ENCODE measurements at places on chromosomes 1 and 21.

GRCh38 chr1:230852959-230853358 is 15.4 kb downstream of the C1orf198 start:
- no peak for DNase-seq

DNA sequence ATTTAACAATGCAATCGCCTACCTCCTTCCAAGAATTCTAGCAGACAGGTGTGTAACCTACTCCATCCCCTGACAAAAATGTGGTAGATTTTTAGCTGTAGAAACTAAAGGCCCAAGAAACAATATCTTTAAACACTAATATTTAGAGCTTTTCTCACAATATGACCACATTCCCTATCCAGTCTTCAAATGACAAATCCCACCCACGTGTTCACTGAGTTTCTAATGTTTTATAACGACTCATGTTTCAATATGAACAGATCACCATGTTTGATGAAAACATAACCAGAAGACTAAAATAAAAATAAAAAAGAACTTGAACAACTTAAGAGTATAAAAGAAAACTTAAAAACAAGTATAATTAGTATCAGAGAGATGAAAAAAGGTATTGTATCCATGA is 24.6 kb downstream of the RSBN1 start:
- no peak for DNase-seq

DNA sequence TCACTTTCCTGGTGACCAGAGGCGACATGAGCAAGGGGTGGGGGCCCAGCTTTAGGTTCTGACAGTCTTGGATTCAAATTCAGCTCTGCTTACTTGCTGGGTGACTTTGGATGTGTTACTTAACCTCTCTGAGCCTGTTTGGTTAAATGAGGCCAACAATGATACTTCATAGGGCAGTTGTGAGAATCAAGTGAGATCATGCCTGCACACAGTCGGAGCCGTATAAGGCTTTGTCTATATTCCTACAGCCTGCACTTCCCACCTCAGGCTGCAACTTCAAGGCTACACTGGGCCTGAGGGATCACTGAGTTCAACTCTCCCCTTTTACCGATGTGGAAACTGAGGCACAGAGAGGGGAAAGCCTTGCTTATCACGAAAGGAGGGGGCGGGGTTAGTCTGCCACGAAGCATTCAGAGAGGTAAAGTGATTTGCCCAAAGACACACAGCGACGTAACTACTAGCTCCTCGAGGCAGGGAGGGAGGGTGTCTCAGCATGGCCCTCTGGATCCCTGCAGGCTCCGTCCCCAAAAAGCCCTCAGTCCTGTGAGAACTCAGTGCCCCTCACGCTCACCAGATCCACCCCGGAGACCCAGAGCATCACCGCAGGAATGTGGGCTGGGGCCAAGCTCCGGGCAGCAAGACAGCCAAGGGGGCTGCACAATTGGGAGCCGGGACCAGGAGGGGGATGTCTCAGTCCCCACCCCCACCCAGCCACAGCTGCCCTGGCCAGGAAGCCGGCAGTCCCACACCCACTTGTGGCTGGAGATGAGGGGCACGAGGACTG is 25.0 kb downstream of the SDC3 start:
- DNase-seq, result no peak

DNA sequence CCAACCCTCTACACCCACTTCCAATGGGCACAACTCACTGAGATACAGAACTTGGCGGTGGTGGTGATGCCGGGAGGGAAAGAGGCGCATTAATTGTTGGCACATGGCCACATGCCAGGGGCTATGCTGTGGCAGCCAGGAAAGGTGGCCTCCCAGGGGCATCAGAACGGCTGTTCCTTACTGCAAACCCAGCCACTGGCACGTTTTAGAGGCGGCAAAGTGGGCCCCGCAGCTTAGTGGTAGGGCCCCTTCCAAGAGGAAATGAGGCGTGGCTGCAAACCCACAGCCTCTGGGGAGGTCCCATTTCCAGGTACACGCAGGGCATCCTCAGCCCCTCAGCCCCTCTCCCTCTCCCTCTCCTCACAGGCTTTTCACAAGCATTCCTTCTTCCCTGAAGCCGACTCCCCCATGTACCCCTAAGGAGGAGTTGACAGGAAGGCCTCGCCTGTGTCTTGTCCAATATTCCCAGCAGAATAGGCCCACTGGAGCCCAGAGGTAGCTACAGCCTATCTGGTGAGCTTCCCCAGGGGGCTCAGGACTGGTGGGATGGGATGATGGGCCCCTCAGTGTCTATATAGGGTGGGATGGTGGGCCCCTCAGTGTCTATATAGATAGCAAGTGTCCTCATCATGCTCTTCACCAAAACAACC is 166.2 kb downstream of the CLIC6 start:
- DNase-seq, result no peak

GRCh38 chr1:27635396-27636142 is 584 bp upstream of the FGR start:
- DNase-seq, result no peak

GRCh38 chr1:114559356-114559755 is 22.1 kb downstream of the BCAS2 start:
- no peak for DNase-seq

- DNase-seq, result no peak
Observed at GRCh38 chr1:108947871-108948525, 15.3 kb downstream of the CLCC1 start.

GRCh38 chr1:65083263-65083896 is 64.6 kb upstream of the AK4 start:
- no peak for DNase-seq

DNA sequence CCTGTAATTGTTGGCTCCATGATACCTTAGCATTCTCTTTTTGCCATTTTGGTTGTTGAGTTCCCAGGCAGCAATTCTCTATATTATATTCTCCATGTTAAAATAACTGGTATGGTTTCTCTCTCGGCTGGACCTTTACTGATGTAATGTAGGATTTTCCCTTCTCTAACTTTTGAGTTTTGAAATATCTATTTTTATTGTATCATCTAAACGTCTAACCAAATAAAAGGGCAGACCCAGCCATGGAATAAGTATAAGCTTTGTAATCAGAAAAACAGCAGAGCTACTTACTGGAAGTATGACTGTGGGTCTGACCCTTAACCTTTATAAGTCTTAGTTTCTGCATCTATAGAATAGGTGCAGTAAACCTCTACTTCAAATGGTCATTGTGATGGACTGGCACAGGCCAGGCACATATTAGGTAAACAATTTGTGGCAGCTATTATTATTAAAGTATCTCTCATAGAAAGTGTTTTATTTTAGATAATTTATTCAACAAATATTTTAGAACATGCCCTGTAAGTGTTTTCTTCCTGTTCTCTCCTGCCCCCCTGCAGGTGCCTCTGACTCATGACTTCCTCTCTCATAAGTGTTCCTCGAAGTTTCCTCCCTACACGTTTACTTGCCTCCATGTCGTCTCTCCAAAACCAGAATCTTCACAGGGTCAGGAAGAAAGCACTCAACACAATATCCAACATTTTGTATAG is 224.9 kb upstream of the FGGY start:
- DNase-seq, result no peak

- no peak for DNase-seq
Observed at GRCh38 chr1:220875260-220875659, 4.0 kb upstream of the HLX start.

- no peak for DNase-seq
Observed at GRCh38 chr1:9417695-9418094, 121.6 kb upstream of the SLC25A33 start.

DNA sequence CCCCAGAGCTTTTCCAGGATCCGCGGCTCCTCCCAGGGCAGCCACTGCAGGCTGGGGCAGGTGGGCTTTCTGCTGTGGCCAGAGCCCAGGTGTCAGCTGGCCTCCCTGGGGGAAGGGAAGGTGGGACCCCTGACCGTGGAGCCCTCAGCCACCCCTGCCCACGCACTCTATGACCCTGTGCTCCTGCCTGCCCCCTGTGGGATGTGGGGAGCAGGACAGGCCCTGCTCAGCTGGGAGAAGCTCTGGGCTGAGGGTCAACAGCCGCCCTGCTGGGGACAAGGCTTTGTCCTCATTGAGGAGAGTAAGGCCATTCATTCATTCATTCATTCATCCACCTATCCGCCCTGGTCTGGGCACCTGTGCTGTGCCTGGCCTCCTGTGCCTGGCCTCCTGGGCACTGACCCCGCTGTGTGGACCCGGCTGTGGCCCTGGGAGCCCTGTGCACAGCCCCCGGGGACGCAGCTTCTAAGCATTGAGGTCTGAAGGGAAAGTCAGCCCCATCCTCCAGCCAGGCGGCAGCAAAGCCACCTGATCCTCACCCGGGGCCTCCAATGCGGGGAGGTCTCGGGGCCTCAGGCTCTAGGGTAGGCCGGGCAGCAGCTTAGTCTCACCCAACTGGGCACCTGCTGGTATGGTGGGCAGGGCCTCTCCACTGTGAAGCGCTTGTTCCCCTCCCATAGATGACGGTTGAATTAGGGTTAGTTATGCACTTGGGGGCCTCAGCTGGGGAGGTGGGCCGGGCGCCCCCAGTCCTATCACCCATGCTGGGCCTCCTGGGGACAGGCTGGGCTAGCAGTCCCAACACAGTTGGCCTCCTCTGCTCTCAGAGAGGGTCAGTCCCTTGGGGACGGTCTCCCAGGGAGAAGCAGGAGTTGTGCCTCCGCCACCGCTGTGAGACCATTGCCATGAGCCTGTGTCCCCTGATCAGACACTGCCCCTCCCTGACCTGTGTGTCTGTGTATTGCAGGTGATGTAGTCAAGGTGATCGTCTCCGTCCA is 6.0 kb downstream of the TNFRSF14 start:
- DNase-seq, result no peak

- no peak for DNase-seq
Observed at GRCh38 chr1:76477156-76477555, 390.1 kb upstream of the ST6GALNAC5 start.

DNA sequence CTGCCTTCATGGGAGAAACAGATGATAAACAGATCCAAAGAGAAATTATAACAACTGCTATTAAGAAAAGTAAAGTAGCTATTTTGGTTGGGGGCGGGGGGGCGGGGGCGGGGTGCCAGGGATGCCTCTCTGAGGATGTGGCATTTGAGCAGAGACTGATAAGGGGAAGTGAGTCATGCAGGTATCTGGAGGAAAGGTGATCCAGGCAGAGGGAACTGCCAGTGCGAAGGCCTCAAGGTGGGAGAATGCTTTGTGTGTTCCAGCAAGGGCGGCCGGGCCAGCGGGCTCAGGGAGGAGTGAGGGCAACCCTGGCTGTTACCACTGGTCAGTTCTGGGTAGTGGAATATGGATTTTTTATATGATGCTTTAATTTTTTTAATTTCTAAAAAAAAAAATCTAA is 7.0 kb upstream of the TNFRSF1B start:
- no peak for DNase-seq

GRCh38 chr1:155648207-155649147 is 38.5 kb downstream of the MSTO1 start:
- DNase-seq, result no peak

DNA sequence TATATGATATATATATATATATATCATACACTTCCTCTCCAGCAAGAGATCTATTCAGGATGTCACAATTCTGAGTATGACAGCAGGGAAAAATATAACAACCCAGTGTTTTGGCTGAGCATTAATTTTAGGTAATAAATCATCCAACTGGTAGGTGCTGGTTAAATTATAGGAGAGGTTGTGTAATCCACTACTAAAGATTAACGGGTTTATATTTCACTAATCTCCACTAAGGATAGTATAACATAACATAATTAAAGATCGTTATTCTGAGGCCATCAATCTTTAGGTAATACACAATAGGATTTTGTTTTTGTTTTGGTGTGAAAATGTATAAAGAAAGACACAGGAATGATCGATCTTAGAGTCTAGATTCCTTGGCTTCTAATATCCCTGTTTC is 102.2 kb downstream of the COQ8A start:
- peak; percentile 2 for DNase-seq

- DNase-seq, result no peak
Observed at GRCh38 chr1:84939761-84940160, 46.8 kb upstream of the LPAR3 start.

- no peak for DNase-seq
Observed at GRCh38 chr1:44405031-44405797, at the start of gene RNF220. RNF220 (plus strand) TSS chr1:44405255.

DNA sequence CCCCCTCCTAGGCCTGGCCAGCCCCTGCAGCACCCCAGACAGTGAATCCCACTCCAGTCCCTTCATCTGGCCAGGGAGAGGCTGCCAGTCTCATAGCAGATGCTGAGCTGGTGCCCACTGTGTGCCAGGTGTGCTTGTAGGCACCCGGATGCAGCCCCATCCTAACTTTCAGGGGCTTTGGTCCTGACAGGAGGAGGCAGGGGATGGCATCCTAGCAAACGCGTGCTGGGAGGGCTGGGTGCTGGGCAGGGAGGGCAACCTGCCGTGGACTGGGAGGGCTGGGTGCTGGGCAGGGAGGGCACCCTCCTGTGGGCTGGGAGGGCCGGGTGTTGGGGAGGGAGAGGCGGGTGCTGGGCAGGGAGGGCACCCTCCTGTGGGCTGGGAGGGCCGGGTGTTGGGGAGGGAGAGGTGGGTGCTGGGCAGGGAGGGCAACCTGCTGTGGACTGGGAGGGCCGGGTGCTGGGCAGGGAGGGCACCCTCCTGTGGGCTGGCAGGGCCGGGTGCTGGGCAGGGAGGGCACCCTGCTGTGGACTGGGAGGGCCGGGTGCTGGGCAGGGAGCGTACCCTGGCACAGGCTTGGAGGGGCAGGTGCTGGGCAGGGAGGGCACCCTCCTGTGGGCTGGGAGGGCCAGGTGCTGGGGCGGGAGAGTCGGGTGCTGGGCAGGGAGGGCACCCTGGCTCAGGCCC is 35.3 kb downstream of the SLC19A1 start:
- DNase-seq, result no peak

- DNase-seq, result no peak
Observed at GRCh38 chr1:41726899-41727748, 191.6 kb downstream of the HIVEP3 start.

DNA sequence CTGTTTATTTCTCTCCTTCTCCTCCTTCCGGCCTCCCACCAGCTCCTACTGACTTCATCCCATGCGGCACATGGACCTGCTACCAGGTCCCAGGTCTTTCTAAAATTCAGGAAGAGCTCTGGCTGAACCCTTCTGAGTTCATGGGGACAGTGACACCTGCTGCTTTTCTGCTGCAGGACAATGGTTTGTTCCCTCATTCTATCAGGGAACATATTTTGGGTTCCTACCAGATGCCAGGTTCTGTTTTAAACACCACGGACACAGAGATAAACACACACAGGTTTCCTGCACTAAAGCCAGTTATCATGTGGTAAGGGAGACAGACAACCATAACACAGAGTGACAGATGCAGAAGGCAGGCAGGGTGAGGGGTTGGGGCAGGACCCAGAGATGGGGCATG is 114.0 kb upstream of the RAB4A start:
- DNase-seq, result no peak

GRCh38 chr21:31983120-31983519 is 110.3 kb downstream of the HUNK start:
- DNase-seq, result no peak
